ENCODE measurements at places on chromosomes 6 and 20. TPM values are rescaled to one million over a fixed set of nuclear protein-coding genes. Genes with fewer than 3 reads are reported as not detected.

Gene E2F1
- total RNA-seq, result 1.8 TPM

- DNase-seq, result no peak
Measured at GRCh38 chr6:41439524-41440418, 104.4 kb downstream of the NCR2 start.

GRCh38 chr6:23728707-23729106 is 397.3 kb upstream of the NRSN1 start:
- no peak for DNase-seq

GRCh38 chr6:135402311-135402710 is 95.2 kb downstream of the AHI1 start:
- DNase-seq, result no peak

- DNase-seq, result no peak
Measured at GRCh38 chr20:2179949-2180348, 78.3 kb downstream of the STK35 start.

DNA sequence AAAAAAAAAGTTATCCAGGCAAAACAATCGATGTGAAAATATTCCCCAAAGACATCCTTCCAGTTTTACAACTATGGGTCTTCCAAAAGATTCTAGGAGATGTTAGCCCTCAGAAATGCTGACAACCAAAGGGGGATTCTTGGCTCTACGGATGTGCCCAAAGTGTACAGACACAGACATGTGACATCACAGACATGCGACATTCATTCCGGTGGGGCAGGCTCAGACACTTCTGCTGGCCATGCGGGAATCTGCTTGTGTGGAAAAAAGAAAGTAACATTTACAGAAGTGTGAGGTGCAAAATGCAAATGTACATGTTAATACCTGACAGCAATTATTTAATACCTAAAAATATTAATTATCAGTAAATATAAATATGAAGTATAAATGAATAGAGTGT is 268.6 kb downstream of the FOXC1 start:
- no peak for DNase-seq

Gene FOXC1
- total RNA-seq, result 2.7 TPM

Gene SEMG1
- not detected for total RNA-seq

Gene TCF21
- total RNA-seq, result 3.3 TPM

Gene AARS2
- 11.5 TPM for total RNA-seq

Gene PTK6
- not detected for total RNA-seq

Gene REPS1
- total RNA-seq, result 31.1 TPM

Gene LAMA2
- 138 TPM for total RNA-seq

Gene CYP39A1
- 5.9 TPM for total RNA-seq

GRCh38 chr6:129767776-129768485 is 58.0 kb upstream of the ARHGAP18 start:
- DNase-seq, result no peak

Gene ENPP3
- total RNA-seq, result not detected

GRCh38 chr6:119273272-119274196 is 76.0 kb downstream of the MAN1A1 start:
- DNase-seq, result no peak

GRCh38 chr6:94045099-94045829 is 625.9 kb upstream of the EPHA7 start:
- DNase-seq, result no peak

Gene NUP43
- total RNA-seq, result 30.1 TPM

Gene PRL
- not detected for total RNA-seq

DNA sequence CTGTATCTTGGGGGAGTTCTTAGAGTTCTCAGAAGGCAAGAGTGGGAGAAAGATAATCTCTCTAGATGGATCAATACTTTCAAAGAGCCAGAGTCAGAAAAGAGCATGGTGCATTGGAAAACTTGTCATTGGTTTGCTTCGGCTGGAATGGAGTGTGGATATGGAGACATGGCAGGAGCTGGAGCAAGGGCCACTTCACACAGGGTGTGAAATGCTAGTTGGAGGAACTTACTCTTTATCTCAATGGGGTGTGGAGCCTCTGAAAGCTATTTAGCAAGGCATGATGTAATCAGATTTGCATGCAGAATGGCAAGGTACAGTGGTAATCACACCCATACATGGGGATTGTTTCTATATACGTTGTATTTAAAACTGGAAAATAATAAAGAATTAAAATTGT is 31.5 kb upstream of the PAQR8 start:
- DNase-seq, result no peak

Gene RIPOR2
- 3.6 TPM for total RNA-seq

Gene CGA
- 0.59 TPM for total RNA-seq

Gene SIGLEC1
- total RNA-seq, result 7.1 TPM

Gene RSPO3
- total RNA-seq, result 0.57 TPM

GRCh38 chr6:156448579-156448978 is 328.6 kb upstream of the ARID1B start:
- no peak for DNase-seq

GRCh38 chr20:50679753-50680104 is 11.6 kb downstream of the RIPOR3 start:
- DNase-seq, result no peak

- no peak for DNase-seq
Measured at GRCh38 chr6:40164345-40164755, 230.1 kb upstream of the MOCS1 start.

Gene NKX2-2
- not detected for total RNA-seq

DNA sequence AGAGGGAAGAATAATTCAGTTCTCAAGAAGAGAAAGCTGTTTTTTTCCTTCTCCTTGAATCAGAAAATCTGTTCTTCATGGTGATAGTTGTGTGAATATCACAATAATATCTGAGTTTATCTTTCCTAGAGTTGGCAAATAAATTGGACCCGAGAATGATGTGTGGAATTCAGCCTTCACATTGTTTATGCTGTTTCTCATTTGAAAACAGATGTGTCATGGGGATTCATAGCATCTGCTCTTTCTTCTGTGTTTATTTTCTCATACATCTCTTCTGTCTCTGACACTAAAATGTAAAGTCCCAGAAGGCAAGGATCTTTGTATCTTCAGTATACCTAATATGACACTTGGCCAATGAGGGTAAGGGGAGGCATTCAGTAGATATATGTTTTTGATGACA is 103.6 kb upstream of the SGK1 start:
- no peak for DNase-seq

Gene SPTLC3
- 5.4 TPM for total RNA-seq

DNA sequence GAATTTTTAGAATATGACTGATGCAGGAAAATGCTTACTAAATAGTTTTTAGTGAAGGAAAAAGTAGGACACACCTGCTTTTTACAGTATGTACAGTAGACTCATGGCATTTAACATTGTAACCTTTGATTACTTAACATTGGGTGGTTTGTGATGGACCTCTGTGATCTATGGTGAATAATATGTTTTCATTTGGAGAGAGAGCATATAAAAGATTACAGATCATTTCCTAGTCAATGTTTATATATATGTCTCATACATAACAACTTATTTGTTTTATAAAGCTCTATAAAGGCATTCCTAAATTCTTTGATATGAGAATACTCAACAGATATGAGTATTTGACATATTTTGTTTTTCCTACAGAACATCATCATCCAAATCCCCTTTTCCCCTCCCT is 129.3 kb upstream of the PDE7B start:
- DNase-seq, result no peak

DNA sequence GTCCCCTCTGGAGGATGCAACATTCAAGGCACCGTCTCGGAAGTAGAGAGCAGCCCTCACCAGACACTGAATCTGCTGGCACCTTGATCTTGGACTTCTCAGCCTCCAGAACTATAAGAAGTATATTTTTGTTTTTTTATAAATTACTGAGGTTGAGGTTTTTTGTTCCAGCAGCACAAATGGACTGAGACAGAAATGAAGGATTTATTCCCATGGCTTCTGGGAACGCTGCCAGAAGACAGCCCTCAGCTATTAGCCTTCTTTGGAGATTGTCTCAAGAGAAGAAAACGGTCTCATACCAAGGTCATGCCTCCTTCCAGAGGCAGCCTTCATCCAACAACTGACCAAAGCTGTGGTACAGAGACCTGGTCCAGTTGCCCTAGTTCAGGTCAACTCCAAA is 85.4 kb downstream of the CHMP4B start:
- DNase-seq, result no peak

GRCh38 chr20:61364147-61364546 is 112.1 kb downstream of the CDH4 start:
- DNase-seq, result no peak

- no peak for DNase-seq
Measured at GRCh38 chr6:88588938-88589337, 374.5 kb downstream of the RNGTT start.

- DNase-seq, result no peak
Measured at GRCh38 chr6:7122684-7123083, 14.9 kb downstream of the RREB1 start.

- DNase-seq, result no peak
Measured at GRCh38 chr6:82353848-82354247, 9.8 kb upstream of the TPBG start.

DNA sequence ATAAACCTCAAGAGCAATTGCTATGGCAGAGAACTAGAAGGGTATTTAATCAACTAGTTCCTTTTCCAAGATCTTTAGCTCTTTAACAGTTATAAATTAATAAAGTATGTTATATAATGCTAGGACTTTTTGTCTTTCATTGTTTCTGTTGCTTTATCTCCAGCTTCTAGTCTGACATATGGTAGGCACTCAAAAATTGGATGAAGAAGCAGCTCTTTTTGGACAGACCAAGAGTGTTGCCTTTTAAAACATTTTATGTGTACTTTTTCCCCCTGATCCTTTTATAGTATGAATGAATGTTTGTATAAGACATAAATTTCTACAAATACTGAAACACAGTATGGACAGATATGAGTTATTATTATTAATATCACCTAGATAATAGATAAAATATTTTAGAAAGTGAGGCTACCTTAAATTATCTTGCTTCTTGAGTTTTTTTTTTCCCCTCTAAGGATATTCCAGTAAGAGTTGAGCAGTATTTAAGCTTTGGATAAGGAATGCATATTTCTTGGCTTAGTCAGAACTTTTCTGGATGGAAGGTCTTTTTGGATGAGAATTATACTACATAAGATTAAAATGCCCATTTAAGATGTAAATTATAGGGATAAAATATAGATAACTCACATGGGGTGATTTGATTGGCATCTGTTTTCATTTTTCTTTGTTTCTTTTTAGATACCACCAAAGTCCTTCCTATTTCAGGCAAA is 16.6 kb downstream of the LAMA2 start:
- no peak for DNase-seq

All from left ventricle myocardium superior (tissue), 1 donor.